ENCODE measurements at places on chromosomes 11 and 22. TPM values are rescaled to one million over a fixed set of nuclear protein-coding genes. Genes with fewer than 3 reads are reported as not detected.

OR52A5 gene
- 0.25 TPM for total RNA-seq

PIWIL4 gene
- total RNA-seq = 0.69 TPM

DNA sequence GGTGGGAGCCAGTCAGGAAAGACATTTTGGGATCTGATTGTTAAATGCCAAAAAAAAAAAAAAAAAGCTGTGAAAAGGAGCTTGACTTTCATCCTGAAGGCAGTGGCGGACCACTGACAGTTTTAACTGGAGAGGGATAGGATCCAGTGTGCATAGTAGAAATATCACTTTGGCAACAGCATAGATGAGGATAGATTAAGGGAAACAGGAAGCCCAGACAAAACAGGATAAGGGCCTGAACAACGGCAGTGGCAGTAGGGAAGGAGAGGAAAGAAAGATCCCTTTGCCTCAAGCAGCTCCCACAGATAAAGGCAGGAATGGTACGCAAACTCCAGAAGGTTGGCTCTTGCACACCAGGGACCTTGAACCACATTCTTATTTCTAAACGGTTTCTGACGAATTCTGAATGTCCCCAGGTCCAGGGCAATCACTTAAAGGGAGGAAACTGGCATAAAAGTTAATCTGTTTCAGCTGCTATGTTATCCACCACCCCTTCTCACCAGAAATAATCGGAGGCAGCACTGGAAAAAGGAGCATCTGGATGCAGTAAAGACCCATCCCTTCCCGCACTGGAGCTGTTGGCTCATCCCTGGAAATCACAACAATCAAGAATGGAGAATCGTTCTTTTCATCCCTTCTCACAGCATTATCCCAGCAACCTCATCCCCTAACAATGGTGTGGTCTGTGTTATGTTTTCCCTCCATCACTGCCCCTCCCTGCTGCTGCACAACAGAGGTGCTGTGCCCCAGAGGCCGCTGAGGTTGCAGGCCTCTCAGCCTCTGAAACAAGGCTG, 99.1 kb downstream of the GAB2 start:
- peak overlapping the region; percentile 50 for H3K4me3 ChIP-seq
- no peaks in the 10 kb centered on the region for H3K36me3 ChIP-seq
- H3K27ac ChIP-seq = peak overlapping the region; percentile 85
- H3K27me3 ChIP-seq = peaks cover 3% of the 10 kb centered on the region
- DNase-seq = no peak
- peaks cover 24% of the 10 kb centered on the region for H3K4me1 ChIP-seq

GRCh38 chr11:61793083-61793828, 545 bp downstream of the FEN1 start:
- H3K4me3 ChIP-seq = peak overlapping the region; percentile 99
- no peak for DNase-seq
- no peaks in the 10 kb centered on the region for H3K36me3 ChIP-seq
- peak overlapping the region; percentile 81 for H3K27ac ChIP-seq

DNA sequence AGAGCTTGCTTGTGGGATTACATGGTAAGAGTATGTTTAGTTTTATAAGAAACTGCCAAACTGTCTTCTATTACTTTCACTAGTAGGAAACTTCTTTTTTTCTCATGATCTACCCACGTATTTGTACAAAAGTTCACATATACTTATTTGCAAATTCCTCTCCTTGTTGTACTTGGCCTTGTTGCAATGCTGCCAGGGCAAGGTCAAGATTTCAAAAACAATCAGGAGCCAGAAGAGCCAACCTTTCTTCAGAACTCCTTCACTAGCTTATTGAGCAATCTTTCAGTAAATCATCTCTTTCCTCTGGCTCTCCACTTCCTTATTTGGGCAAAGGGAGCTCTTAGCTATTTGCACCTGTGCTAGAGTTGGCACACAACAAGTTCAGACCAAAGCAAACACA, 9.7 kb downstream of the SRSF8 start:
- H3K27me3 ChIP-seq = no peaks in the 10 kb centered on the region
- no peaks in the 10 kb centered on the region for H3K4me1 ChIP-seq
- DNase-seq = no peak
- H3K4me3 ChIP-seq = no peak overlapping the region
- no peaks in the 10 kb centered on the region for H3K36me3 ChIP-seq

DNA sequence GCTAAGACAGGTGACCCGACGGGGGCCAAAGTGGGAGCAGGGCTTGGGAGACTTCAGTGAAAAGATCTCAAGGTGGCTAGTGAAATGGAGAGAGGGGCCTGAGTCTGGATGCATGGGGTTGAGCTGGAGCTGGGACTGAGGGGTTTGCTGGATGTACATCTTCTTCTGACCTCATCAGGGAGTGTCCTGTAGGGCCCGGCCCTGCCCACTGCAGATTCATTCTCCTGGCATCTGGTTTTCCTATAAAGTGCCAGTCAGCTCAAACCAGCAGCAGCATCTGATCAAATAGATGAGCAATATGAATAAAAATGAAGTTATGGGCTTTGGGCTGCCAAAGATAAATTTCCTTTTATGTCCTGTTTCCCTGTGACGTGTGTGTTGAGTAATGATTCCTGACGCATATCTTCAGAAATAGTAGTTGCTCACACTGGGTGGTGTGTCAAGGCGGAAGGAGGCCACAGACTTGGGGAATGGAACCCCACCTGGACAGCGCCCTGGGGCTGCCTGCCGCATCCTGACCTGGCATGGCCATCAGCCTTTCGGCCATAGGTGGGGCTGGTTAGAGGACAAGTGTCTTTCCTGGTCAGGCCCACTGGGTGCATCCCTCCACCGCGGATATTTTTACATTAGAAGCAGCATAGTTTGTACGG, 135.4 kb downstream of the OSBP2 start:
- peaks cover 9% of the 10 kb centered on the region for H3K27me3 ChIP-seq
- no peak for DNase-seq

- H3K4me1 ChIP-seq = peaks cover 66% of the 10 kb centered on the region
- peak overlapping the region; percentile 78 for H3K27ac ChIP-seq
- peaks cover 8% of the 10 kb centered on the region for H3K36me3 ChIP-seq
- peaks cover 8% of the 10 kb centered on the region for H3K27me3 ChIP-seq
Measured at GRCh38 chr11:113199866-113200265, 114.5 kb upstream of the TTC12 start.

DNA sequence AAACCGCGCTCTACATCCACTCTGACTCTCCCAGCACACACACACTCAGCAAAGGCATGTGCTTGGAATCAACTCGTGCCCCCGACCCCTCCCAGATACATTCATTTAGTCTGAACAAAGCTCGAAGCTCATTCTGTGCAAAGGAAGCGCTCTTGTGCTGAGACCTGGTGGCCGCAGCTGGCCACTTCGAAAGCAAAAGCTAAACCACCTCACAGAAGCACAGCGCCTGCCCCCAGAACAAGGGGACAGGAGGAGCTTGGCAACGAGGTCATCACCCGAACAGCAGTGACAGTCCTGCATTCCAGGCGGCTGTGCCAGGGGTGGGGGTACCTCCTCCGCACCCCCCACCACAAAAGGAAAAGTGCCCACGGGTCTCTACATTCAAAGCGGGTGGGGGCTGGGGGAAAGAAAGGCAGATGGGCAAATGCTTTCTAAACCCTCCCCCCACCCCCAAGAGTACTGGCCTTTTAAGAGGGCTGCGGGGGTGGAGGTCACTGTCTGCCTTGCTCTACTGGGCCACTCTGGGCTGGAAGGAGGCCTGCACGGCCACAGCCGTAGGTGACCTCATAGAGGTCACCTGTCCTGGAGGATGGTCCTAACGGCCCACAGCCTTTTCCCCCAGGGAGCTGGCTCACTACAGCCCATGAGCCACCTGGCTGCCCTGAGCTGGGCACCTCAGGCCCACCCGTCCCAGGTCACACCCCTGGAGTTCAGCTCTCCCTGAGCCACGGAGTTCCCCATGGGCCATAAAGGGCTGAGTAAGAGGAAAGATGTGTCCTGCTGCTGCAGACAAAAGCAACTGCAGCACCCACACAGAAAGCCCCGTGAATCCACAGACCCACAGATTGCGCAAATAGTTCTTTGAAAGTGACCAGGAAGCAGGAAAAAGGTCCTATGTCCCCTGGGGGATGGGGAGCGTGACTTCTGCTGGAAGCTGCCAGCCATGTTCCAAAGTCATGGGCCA, 21.3 kb downstream of the CBX7 start:
- H3K27me3 ChIP-seq = peaks cover 17% of the 10 kb centered on the region
- peak overlapping the region; percentile 71 for H3K27ac ChIP-seq
- DNase-seq = peak; percentile 63
- H3K4me1 ChIP-seq = peaks cover 14% of the 10 kb centered on the region

- H3K4me3 ChIP-seq = peak overlapping the region; percentile 88
- peaks cover 15% of the 10 kb centered on the region for H3K27me3 ChIP-seq
- no peak for DNase-seq
- H3K36me3 ChIP-seq = no peaks in the 10 kb centered on the region
Measured at GRCh38 chr11:67023957-67024353, 1.0 kb downstream of the SYT12 start.

DNA sequence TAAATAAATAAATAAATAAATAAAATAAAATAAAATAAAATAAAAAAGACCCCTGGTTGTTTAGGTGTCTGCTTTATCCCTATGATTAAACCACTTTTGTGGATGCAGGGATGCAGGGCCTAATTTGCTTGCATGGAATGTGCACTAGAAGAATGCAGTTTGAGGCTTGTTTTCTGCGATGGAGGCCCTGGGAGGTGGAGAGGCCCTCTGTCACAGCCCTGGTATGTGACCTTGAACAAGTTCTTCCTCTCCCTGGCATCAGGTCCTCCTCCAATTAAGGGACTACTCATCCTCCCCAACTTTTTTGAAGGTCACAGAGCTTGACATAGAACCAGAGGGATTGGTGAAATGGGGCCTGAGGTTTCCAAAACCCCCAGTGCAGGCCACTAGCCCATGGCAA, 22.7 kb downstream of the KCNJ4 start:
- H3K27ac ChIP-seq = no peak overlapping the region
- H3K4me3 ChIP-seq = no peak overlapping the region
- no peak for DNase-seq
- H3K27me3 ChIP-seq = no peaks in the 10 kb centered on the region
- no peaks in the 10 kb centered on the region for H3K36me3 ChIP-seq

DNA sequence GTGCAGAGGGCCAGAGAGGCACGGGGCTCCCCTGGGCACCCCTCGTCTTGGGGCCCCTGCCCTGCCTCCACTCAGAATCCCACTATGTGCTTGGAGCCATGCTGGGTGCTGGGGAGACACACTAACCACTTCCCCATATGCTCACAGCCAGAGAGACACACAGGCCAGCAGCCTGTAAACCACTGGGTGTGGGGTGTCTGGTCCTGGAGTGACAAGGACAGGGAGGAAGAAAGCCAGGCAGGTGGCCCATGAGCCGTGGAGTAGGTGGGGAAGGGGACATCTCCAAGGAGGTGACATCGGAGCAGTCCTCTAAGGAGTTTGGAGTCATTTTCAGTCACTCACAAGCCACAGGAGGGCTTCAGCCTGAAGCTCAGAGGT, 58.9 kb downstream of the CDKN1C start:
- H3K27ac ChIP-seq = no peak overlapping the region
- H3K4me3 ChIP-seq = no peak overlapping the region
- DNase-seq = peak; percentile 3
- peaks cover 3% of the 10 kb centered on the region for H3K4me1 ChIP-seq
- peaks cover 4% of the 10 kb centered on the region for H3K27me3 ChIP-seq

- H3K4me3 ChIP-seq = no peak overlapping the region
- DNase-seq = no peak
- peaks cover 7% of the 10 kb centered on the region for H3K27me3 ChIP-seq
- H3K36me3 ChIP-seq = peaks cover 6% of the 10 kb centered on the region
- no peaks in the 10 kb centered on the region for H3K4me1 ChIP-seq
- no peak overlapping the region for H3K27ac ChIP-seq
Measured at GRCh38 chr11:75714211-75714610, 3.4 kb upstream of the MOGAT2 start.

- H3K27me3 ChIP-seq = peaks cover 15% of the 10 kb centered on the region
- no peaks in the 10 kb centered on the region for H3K36me3 ChIP-seq
- no peak for DNase-seq
- H3K27ac ChIP-seq = no peak overlapping the region
- peaks cover 8% of the 10 kb centered on the region for H3K4me1 ChIP-seq
- H3K4me3 ChIP-seq = no peak overlapping the region
Measured at GRCh38 chr11:65897020-65897471, 3.1 kb downstream of the FOSL1 start.

Measured in glutamatergic neuron (in vitro differentiated cells).